ENCODE measurements at places on chromosomes 5 and 9. TPM values are rescaled to one million over a fixed set of nuclear protein-coding genes. Genes with fewer than 3 reads are reported as not detected.

DNA sequence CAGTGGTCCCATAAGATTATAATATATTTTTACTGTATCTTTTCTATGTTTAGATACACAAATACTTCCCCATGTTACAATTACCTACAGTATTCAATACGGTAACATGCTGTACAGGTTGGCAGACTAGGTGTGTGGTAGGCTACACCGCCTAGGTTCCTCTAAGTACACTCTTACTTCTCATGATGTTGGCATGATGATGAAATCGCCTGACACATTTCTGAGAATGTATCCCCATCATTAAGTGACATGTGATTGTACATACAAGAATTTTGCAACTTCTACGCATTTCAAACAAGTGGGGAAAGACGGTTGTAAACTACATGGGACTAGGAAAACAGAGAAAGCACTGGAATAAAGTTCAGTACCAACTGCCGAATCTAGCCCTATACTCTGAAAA, 53.3 kb downstream of the SETX start:
- no peaks in the 10 kb centered on the region for H3K4me1 ChIP-seq
- H3K36me3 ChIP-seq = peaks cover 68% of the 10 kb centered on the region
- H3K27ac ChIP-seq = no peak overlapping the region

Gene PCDHGA2
- 0.71 TPM for total RNA-seq

DNA sequence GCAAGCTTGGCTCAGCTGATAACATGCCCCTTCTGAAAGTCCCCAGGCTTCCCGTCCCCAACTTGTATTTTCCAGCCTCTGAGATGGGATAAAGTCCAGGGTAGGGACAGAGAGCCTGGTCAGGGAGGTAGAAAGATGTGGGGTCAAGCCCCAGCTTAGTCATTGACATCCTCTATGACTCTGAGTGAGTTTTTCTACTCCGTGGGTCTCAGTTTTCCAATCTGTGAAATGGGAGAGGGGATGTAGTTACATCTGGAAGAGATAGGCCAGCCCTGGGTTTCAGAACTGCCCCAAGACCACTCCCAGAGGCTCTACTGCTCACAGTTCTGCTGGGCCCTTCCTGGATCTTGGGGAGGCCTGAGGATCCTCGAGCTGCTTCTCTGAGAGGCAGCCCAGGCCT, 3.1 kb downstream of the GPRIN1 start:
- no peak overlapping the region for H3K4me3 ChIP-seq
- H3K36me3 ChIP-seq = no peaks in the 10 kb centered on the region
- H3K27ac ChIP-seq = no peak overlapping the region
- H3K4me1 ChIP-seq = 0 out of 2 replicates have a peak, but pooled peaks cover 7% of the 10 kb centered on the region

GRCh38 chr5:170312666-170313065, 15.1 kb upstream of the LCP2 start:
- H3K27ac ChIP-seq = no peak overlapping the region
- H3K4me3 ChIP-seq = no peak overlapping the region
- H3K4me1 ChIP-seq = no peaks in the 10 kb centered on the region

GRCh38 chr5:8528106-8528505, 659.2 kb downstream of the MTRR start:
- H3K4me1 ChIP-seq = no peaks in the 10 kb centered on the region
- no peak for DNase-seq
- H3K27me3 ChIP-seq = no peaks in the 10 kb centered on the region

Gene PITX1
- total RNA-seq = 38.5 TPM

Gene FRRS1L
- 0.02 TPM for total RNA-seq

Gene ANKRD18A
- total RNA-seq = 9.8 TPM

- H3K27ac ChIP-seq = no peak overlapping the region
- no peaks in the 10 kb centered on the region for H3K27me3 ChIP-seq
- no peaks in the 10 kb centered on the region for H3K4me1 ChIP-seq
- no peaks in the 10 kb centered on the region for H3K36me3 ChIP-seq
Observed at GRCh38 chr9:91611582-91611981, 187.9 kb upstream of the NFIL3 start.

Gene GFPT2
- total RNA-seq = 1.1 TPM

- H3K4me3 ChIP-seq = no peak overlapping the region
- H3K27me3 ChIP-seq = peaks cover 4% of the 10 kb centered on the region
- H3K36me3 ChIP-seq = no peaks in the 10 kb centered on the region
- H3K4me1 ChIP-seq = no peaks in the 10 kb centered on the region
- no peak overlapping the region for H3K27ac ChIP-seq
Observed at GRCh38 chr9:70994582-70994981, 126.8 kb downstream of the TRPM3 start.

DNA sequence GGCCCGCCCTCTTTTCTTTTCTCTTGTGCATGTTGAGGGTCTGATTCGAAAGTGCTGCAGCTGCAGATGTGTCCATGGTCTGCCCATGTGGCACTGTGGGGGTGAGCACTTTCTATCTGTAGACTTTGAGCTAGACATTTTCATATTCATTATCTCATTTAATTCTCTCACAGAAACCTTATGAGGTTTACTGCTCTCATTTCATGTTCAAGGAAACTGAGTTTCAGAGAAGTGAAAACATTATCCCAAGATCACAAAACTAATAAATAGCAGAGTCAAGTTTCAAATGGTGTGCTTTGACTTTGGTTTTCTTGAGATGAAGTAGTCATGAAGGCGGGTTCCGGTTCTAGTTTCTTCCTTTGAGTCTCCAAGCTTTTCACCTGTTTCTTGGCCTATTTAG, 536.5 kb upstream of the ZNF462 start:
- H3K4me3 ChIP-seq = no peak overlapping the region
- H3K27me3 ChIP-seq = no peaks in the 10 kb centered on the region
- no peak for DNase-seq
- no peaks in the 10 kb centered on the region for H3K4me1 ChIP-seq
- H3K36me3 ChIP-seq = no peaks in the 10 kb centered on the region

DNA sequence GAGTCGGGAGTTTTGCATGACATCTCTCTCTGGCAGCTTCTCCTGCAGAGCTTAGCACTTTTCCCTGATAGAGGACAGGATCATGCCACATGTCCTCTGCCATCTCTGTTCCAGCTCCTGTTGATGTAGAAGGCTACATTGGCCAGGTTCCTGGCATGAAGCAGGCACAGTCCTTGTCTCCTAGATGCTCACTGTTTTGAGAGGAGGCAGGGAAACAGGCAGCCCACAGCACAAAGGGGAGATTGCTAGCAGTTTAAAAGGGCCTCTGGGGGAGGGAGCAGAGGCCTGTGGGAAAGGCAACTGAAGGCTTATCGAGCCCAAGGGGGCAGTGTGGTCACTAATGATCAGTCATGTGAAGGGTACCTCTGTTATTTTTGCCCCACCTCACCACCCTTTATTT, 10.7 kb downstream of the ARHGAP26 start:
- no peak overlapping the region for H3K4me3 ChIP-seq
- peak; percentile 32 for DNase-seq
- H3K4me1 ChIP-seq = peaks cover 40% of the 10 kb centered on the region
- no peaks in the 10 kb centered on the region for H3K27me3 ChIP-seq
- H3K27ac ChIP-seq = no peak overlapping the region
- H3K36me3 ChIP-seq = no peaks in the 10 kb centered on the region

Gene TAS2R1
- total RNA-seq = not detected

GRCh38 chr9:133976887-133977286, 15.2 kb downstream of the VAV2 start:
- no peak overlapping the region for H3K27ac ChIP-seq
- H3K27me3 ChIP-seq = no peaks in the 10 kb centered on the region
- no peaks in the 10 kb centered on the region for H3K36me3 ChIP-seq
- H3K4me3 ChIP-seq = no peak overlapping the region
- peaks cover 47% of the 10 kb centered on the region for H3K4me1 ChIP-seq

- no peak within 1 kb of the TSS for H3K4me3 ChIP-seq
- H3K4me1 ChIP-seq = no peaks in the 10 kb centered on the region
- DNase-seq = no peak
- no peak within 1 kb of the TSS for H3K27ac ChIP-seq
- H3K27me3 ChIP-seq = no peaks in the 10 kb centered on the region
Observed at GRCh38 chr5:170232786-170233185, at the start of gene C5orf58. Gene C5orf58 (plus strand): TSS chr5:170232985. CDS start chr5:170234977, 1,992 bp downstream.

GRCh38 chr5:10471677-10472076, 30.0 kb downstream of the ROPN1L start:
- no peak for DNase-seq
- no peaks in the 10 kb centered on the region for H3K36me3 ChIP-seq
- no peak overlapping the region for H3K4me3 ChIP-seq
- peaks cover 4% of the 10 kb centered on the region for H3K4me1 ChIP-seq
- no peak overlapping the region for H3K27ac ChIP-seq

DNA sequence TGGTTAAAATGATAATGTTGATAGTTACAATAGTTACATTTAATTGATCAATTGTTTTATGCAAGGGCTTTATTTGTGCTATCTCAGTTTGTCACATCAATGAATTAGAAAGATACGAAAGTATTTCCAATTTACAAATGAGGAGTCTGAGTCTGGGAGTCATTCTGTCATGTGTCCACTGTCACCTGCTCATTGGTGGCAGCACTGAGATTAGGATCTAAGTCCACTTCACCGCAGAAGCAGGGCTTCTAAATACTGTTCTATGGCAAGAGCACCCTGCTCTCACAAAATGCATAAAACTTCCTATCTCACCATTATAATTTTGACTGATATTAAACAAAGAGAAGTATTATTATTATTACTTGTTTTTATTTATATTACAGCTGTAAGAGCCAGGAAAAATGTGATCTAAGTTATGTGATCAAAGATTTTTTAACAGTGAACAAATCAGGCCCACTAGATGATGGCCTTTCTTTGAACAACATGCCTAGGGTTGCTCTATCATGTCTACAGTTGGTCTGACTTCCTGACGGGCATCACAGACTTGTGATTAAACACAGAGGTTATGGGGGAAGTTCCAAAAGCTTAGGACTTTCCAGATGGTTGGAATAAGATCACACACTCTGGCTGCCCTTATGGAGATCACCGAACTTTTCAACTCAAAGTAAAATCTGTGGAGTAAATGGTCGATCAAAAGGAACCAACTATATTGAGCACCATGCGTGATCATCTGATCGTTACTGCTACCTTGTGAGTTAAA, 15.1 kb downstream of the TLR4 start:
- H3K36me3 ChIP-seq = no peaks in the 10 kb centered on the region
- no peaks in the 10 kb centered on the region for H3K27me3 ChIP-seq
- H3K4me3 ChIP-seq = no peak overlapping the region
- H3K27ac ChIP-seq = no peak overlapping the region
- no peak for DNase-seq
- H3K4me1 ChIP-seq = no peaks in the 10 kb centered on the region

Gene NUTM2G
- not detected for total RNA-seq

- H3K4me1 ChIP-seq = no peaks in the 10 kb centered on the region
- H3K4me3 ChIP-seq = no peak overlapping the region
- DNase-seq = no peak
- H3K36me3 ChIP-seq = no peaks in the 10 kb centered on the region
Observed at GRCh38 chr9:69136779-69137178, 37.3 kb upstream of the TJP2 start.

- no peaks in the 10 kb centered on the region for H3K27me3 ChIP-seq
- H3K4me3 ChIP-seq = no peak overlapping the region
- no peak for DNase-seq
- H3K27ac ChIP-seq = no peak overlapping the region
- no peaks in the 10 kb centered on the region for H3K4me1 ChIP-seq
Observed at GRCh38 chr5:36581070-36581469, 25.3 kb upstream of the SLC1A3 start.

GRCh38 chr9:2934241-2934650, 90.4 kb upstream of the PUM3 start:
- no peak overlapping the region for H3K27ac ChIP-seq
- H3K36me3 ChIP-seq = no peaks in the 10 kb centered on the region
- no peak overlapping the region for H3K4me3 ChIP-seq
- no peaks in the 10 kb centered on the region for H3K27me3 ChIP-seq

DNA sequence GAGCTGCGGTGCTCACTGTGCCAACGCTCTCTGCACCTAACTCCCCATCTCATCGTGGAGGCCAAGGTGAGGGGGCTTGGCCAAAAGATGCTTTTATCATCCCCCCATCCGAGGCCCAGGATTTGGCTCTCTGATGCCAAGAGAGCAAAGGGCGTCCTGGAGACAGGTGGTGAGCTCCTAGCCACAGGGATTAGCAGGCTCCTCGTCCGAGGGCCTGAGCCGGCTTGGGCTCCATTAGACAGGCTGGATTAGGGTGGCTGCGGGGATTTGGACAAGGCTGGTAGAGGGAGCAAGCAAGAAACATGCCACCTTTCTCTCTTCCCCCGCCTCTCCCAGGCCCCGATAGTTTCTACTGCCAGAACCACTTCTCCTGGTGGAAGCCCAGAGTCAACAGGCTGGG, 1.0 kb upstream of the GRM6 start:
- H3K27ac ChIP-seq = no peak overlapping the region
- no peaks in the 10 kb centered on the region for H3K27me3 ChIP-seq
- H3K36me3 ChIP-seq = no peaks in the 10 kb centered on the region
- no peaks in the 10 kb centered on the region for H3K4me1 ChIP-seq
- DNase-seq = no peak

GRCh38 chr5:7926720-7927119, 57.8 kb downstream of the MTRR start:
- no peaks in the 10 kb centered on the region for H3K36me3 ChIP-seq
- no peaks in the 10 kb centered on the region for H3K27me3 ChIP-seq
- no peak overlapping the region for H3K4me3 ChIP-seq
- no peaks in the 10 kb centered on the region for H3K4me1 ChIP-seq

DNA sequence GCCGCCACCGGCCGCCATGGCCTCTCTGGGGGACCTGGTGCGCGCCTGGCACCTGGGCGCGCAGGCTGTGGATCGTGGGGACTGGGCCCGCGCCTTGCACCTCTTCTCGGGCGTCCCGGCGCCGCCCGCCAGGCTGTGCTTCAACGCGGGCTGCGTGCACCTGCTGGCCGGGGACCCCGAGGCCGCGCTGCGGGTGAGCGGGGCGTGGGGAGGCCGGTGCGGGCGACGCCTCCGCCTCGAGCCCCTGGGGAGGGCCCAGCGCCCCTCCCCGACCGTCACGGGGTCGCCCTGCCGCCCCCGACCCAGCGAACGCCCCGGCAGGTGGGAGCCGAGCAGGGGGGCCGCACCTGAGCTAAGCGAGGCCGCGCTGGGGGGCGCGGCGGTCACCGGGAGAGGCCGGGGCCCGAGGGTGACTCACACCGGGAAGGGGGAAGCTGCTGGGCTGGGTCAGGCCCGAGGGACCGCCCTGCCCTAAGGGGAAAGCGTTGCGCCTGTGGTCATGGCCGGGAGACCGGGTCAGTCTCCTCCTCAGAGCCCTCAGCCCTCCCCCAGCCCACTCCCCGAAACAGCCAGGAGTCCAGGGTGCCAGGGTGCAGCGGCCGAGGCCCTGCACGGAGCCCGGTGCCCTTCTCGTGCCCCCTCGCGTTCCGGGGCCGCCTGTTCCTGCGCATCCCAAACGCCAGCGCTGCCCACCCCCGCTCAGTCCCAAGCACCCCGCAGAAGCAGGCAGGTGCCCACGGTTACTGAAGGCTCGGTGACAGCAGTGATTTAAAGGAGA, 510 bp downstream of the NOXA1 start:
- H3K4me1 ChIP-seq = peaks cover 11% of the 10 kb centered on the region
- peak overlapping the region; percentile 24 for H3K4me3 ChIP-seq
- DNase-seq = no peak
- H3K36me3 ChIP-seq = no peaks in the 10 kb centered on the region

GRCh38 chr5:141707510-141707909, 25.5 kb upstream of the ARAP3 start:
- no peak for DNase-seq
- no peak overlapping the region for H3K4me3 ChIP-seq
- H3K27ac ChIP-seq = no peak overlapping the region
- no peaks in the 10 kb centered on the region for H3K36me3 ChIP-seq
- H3K4me1 ChIP-seq = no peaks in the 10 kb centered on the region
- peaks cover 33% of the 10 kb centered on the region for H3K27me3 ChIP-seq

Gene OCLN
- total RNA-seq = 36.6 TPM

Measured in SJCRH30 (cell line).